ENCODE measurements at places on chromosomes 3 and 15.
A peak's percentile ranks its signal among the peaks of the same experiment; 100 is the strongest.

DNA sequence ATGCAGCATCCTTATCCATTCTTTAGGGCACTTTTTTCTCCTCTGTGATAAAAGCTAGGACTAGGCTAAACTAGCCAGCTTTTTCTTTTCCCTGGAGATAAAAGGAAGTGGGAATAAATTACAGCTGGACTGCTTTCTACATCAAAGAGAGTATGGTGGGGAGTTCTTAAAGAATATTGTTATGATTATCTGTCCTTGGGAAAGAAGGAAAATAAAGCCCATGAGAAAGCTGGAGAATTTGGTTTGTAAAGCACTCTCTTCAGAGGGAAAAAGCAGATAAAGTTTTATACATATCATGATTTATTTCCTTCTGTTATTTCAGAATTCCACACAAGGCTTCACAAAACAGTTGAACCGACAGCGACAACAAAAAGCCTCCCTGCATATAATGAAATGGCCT, 923.0 kb downstream of the DIPK2A start:
- DNase-seq: no peak

GRCh38 chr3:195906865-195907683, 1.3 kb downstream of the TNK2 start:
- DNase-seq: peak; percentile 79

DNA sequence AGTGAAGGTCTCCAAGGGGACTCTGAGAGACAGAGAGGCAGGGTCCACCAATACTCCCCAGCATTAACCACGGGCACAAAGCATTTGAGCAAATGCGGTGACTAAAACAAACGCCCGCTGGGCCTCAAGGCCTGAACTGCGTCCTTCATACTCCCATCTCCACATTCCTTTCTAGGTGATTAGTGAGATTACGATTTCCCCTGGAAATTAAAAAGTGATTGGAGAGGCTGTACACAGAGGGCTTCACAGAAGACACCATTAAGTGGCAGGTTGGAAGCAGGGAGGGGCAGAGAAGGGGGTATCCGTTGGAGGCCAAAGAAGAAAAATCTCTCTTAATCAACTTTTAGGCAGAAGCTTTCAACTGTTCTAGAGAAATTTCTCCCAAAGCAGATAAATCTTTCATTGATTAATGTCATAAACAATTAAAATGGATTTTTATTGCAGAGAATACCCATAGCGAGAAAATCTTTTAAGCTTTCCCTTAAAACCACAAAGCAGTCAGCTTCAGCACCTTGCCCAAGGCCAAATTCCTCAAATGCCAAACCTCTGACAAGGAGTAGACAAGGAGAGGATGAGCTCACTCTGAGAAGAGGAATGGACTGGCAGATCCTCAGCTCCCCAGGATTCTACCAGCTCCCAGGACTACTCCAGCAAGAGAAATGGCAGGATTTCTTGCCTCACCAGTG, 38.2 kb downstream of the MB21D2 start:
- no peak for DNase-seq

GRCh38 chr3:124760601-124761000, 30.3 kb downstream of the UMPS start:
- DNase-seq: no peak

All from activated T-cell treated with anti-CD3 and anti-CD28 coated beads, Interleukin-2, amount 50 U/mL, for 24 hours (primary cell).